ENCODE measurements at places on chromosomes 16 and 17. TPM values are rescaled to one million over a fixed set of nuclear protein-coding genes. Genes with fewer than 3 reads are reported as not detected.

GRCh38 chr16:5412731-5413130, 315.1 kb upstream of the EEF2KMT start:
- DNase-seq, result peak; percentile 1

DNA sequence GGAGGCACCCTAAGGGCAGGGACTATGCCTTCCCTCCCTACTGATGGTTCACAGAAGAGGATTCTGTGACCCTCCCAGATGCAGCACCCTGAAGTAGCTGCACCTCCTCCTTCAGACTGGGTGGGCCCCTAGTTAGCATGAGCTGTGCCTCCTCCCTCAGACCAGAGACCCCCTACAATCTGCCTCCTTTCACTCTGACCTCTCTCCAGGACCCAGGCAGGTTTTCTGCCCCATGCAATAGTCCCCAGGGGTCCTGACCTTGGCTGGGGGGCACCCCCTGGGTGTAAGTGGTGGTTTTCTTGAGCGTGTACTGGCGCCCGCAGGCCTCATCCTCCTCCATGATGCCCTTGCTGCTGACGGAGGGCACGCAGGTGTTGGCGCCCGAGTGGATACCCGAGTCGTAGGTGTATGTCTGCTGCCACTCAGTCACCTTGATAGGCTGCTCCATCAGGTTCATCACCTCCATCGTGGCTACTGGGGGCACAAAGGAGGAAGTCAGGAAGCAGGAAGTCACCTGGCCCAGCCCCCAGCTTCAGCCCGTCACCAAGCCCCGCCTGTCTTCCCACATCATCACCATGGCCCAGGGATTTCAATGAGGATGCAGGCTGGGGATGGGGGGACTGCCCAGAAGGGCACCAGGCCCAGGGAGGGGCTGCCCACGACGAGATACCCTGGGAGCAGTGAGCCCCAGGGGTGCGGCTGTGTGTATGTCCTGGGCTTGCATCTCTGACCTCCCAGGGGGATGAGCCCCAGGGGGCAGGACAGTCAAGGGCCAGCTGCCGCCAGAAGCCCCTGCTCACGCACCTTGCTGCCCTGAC, 14.9 kb downstream of the JUP start:
- DNase-seq, result no peak

- DNase-seq, result no peak
These were observed 491 bp downstream of the SLC25A19 start for GRCh38 chr17:75288770-75289114.

DNA sequence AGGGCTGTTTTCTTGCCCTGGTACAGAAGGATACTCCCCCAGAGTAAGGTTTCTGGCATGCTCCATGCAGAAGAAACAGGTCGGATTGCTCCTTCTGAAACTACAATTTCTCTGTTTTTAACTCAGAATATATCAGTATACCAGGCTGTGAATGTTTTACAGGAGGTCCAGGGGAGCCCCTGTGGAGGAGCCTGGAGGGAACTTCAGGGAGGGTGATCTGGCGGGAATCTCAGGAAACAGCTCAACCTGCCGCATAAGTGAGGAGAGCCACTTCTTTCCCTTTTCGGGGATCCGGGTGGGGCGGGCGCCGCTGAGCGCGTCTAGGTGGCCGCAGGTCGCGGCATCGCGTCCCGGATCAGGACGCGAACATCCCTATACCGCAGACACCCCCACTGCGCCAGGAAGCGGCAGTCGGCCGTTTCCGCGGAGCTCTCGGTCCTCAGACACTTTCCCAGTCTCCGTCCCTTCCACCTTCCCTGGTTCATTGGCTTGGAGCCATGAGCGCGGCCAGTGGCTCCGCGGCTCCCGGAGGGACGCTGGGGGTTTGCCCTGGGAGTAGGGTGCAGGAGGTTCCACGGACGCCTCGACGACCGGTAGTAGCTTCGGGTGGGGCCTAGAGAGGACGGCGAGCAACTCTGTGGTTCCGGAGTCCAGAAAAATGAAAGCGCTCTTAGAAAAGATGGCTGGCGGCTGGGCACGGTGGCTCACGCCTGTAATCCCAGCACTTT, 3.1 kb upstream of the ZNF764 start:
- no peak for DNase-seq

DNA sequence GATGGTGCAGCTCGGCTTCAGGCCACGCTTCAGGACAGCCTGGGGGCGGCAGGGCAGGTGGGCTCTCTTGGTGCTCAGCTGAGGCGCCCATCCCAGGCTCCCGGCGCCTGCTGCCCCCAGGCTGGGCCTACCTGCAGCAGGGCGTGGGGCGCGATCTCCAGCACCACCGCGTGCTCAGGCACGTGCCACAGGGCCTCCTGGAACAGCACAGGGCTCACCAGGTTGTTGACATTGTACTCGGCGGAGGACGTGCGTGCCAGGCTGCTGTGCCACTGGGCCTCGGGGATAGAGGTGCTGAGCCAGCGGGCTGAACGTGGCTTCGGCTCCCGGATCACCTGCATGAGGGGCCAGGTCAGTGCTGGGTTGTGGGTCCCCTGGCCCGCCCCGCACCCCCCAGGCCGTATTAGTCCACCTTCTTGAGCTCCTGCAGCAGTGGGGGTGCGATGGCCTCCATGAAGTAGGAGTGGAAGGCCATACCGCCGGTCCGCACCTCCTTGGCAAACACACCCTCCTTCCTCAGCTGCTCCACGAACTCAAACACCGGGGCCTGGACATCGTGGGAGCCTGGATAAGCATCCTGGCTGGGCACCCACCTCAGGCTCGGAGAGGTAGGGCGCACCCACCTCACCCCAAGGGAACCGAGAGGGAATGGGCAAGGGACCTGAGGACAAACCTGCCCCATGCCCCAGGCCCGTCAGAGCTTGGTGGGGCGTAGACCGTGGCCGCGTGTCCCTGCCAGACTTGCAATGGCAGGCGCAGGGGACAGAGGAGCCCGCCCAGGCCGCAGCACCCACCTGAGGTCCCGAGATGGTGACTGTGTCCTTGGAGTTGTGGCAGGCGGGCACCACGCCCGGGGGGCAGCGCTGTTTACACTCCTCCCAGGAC, 9.0 kb downstream of the FASN start:
- no peak for DNase-seq

- no peak for DNase-seq
These were observed 96.6 kb downstream of the METRNL start for GRCh38 chr17:83175822-83176622.

DNA sequence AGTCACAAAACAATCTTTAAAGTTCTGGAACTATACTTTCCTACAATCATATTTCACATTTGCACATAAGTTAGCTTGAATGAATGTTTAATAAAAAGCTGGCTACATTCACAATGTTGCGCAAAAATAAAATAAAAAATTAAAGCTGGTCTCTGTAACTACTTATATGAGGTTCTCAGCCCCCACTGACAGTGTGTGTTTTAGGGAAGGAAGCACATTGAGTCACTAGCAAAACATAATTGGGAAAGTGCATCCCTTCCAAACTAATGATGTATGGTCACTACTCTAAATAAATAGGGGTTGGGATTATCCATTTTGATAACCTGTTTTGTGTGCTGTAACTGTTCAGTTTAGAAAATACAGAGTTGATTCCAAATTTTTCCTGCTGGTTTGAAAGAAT, 251.9 kb downstream of the IRX3 start:
- no peak for DNase-seq

The PMP22 gene
- total RNA-seq, result 125 TPM

GRCh38 chr17:5055543-5055942, 20.3 kb upstream of the SLC52A1 start:
- DNase-seq, result no peak

The TNP2 gene
- total RNA-seq, result not detected

- no peak for DNase-seq
These were observed 92.6 kb upstream of the CBX4 start for GRCh38 chr17:79931817-79932309.

The C17orf78 gene
- not detected for total RNA-seq

DNA sequence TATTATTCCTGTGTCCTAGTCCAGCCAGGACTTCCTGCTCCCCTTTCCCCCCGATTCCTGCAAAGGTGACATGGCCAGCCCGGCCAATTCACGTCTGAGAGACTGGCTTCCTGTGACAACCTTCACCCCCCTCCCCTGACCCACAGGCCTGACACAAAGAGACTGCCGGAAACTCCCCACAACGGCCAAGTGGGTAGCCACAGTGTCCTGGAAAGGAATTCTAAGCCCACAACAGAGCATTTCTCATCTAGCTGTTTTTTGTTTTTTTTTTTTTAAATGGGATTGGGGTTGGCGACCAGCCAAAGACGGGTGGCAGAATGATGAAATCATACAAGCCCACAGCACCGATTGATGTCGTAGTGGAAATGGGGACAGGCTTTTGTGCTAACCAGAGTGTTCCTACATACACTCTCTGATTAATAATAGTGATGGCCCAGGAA, 2.8 kb upstream of the XAF1 start:
- peak; percentile 64 for DNase-seq

DNA sequence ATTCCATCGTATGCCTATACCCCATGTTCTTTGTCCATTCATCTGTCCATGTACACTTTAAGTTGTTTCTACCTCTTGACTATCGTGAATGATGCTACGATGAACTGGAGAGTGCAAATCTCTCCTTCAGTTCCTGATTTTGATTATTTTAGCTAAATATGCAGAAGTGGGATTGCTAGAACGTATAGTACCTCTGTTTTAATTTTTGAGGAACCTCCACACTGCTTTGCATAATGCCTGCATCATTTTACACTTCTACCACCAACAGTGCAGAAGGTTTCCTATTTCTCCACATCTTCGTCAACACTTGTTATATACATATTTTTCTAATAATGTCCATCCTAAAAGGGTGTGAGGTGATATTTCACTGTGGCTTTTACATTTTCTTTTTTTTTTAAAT, 43.9 kb downstream of the SDR42E1 start:
- DNase-seq, result no peak

DNA sequence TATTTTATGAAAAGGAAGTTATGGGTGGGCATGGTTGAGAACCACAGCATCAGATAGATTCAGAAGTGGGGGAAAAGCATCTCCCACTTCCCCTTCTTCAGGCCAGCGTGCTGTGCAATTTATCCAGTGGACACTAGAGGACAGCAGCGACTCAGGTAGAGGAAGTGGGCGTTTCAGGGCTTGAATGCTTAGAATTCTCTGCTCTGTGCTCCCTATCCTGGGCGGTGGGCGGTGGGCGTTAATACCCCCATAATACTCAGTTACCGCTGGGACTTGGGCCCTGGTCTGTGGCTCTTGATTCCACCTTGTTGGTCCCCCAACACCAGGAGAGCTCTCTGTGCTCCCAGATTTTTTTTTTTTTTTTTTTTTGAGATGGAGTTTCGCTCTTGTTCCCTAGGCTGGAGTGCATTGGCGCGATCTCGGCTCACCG, 3.7 kb upstream of the LYZL6 start:
- DNase-seq, result peak; percentile 34

- DNase-seq, result no peak
These were observed 123.0 kb downstream of the CHD9NB start for GRCh38 chr16:52929478-52930400.

- DNase-seq, result peak; percentile 78
These were observed 5.4 kb downstream of the SLC47A1 start for GRCh38 chr17:19539040-19539399.

The WNT3 gene
- total RNA-seq, result 1.9 TPM

DNA sequence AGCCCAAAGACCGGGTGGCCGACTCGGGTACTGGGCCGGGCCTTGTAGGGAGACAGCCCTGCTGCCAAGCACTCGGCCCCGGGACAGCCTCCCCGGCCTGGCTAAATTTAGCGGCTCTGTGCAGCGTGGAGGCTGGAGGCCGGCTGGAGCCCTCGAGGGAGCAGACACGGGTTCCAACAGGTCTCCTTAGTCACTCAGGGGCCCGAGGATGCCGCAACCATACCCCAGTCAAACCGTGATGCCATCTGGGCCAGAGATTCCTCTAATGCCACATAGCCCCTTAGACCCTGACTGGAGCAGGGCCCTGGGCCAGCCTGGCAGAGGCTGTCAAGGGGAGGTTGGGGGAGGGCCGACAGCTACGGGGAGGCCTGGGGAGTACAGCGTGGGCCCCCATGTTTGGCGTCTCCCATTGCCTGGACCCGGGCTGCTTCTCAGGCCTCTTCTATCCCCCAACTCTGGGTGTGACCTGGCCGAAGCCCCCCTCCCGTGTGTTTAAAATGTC, 2.9 kb upstream of the P2RX1 start:
- no peak for DNase-seq

All from muscle of leg (tissue), 16 donors.